Transverse colon (tissue), 4 donors: ENCODE measurements at places on chromosomes 13 and 19.

- no peak overlapping the region for H3K4me3 ChIP-seq
- DNase-seq = no peak
- no peaks in the 10 kb centered on the region for H3K4me1 ChIP-seq
- H3K27me3 ChIP-seq = no peaks in the 10 kb centered on the region
These were observed 12.6 kb upstream of the METTL21C start for GRCh38 chr13:102707467-102707866.

DNA sequence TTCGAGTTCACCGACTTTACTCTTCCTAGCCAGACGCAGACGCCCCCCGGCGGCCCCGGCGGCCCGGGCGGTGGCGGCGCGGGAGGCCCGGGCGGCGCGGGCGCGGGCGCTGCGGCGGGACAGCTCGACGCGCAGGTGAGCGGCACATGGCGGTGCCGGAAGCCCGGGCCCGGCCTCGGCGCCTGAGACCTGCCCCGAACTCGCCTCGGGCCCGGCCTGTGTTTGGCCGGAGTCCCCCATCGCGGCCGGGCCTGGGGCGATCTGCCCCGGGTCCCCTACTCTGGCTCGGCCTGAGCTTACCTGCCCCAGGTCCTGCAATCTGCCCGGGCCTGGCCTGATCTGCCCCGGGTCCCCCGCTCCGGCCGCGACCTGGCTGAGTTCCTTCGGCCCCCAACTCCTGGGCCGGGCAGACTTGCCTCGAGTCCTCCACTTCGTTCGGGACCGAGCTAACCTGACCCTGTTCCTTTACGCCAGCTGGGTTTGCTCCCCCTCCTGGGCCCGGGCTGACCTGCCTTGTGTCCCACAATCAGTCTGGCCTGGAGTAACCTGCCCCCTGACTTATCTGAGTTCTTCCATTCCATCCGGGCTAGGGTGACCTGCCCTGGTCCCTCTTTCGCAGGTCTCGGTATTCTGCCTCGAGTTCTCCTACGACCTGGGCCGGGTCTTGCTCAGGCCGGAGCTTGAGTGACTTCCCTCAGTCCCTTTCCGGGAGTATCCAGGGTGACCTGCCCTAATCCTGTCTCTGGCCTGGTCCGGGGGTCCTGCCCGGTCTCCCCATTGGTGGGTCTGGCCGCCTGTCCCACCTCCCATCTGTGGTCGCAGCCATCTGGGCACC lies 764 bp downstream of the UPF1 start:
- peak overlapping the region; percentile 93 for H3K27ac ChIP-seq
- peaks cover 11% of the 10 kb centered on the region for H3K4me1 ChIP-seq
- peak; percentile 42 for DNase-seq
- H3K4me3 ChIP-seq = peak overlapping the region; percentile 94
- no peaks in the 10 kb centered on the region for H3K36me3 ChIP-seq

- H3K27ac ChIP-seq = no peak overlapping the region
- H3K36me3 ChIP-seq = no peaks in the 10 kb centered on the region
- H3K4me3 ChIP-seq = no peak overlapping the region
- no peak for DNase-seq
These were observed 68.7 kb downstream of the ACSBG2 start for GRCh38 chr19:6204212-6204611.

DNA sequence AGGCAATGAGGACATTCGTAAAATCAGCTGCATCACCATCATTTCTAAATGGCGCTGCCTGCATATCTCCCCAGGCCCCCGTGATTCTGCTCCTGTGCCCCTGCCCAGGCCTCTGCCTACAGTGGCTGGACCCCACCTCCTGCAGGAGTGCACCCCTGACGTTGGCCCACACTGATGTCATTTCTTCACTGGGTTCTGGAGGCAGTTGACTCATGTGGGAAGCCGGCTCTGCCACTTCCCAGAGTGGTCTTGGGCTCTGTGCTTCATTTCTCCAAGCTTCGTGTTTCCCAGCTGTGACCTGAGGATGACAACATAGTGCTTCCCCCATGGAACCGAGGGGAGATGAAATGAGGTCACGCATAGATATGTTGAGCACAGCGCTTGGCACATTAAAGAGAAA lies 19.9 kb downstream of the CCNE1 start:
- DNase-seq = no peak
- peaks cover 4% of the 10 kb centered on the region for H3K27me3 ChIP-seq
- H3K4me3 ChIP-seq = no peak overlapping the region
- no peaks in the 10 kb centered on the region for H3K4me1 ChIP-seq
- no peak overlapping the region for H3K27ac ChIP-seq

DNA sequence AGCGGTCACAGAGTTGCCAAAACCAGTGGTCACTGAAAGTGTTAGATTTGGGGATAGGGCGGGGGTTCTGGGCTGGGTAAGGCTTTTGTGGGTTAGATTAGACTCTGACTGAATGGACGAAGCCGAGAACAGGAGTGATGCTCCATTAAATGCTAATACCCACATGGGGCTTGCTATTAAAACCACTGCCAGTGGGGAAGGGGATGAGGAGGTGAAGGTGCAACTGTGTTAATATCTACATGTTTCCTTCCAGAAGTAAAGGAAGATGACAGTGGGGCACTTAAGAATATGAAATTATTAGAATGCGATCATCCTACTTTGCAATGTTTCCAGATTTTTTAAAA lies 573 bp upstream of the ZNF614 start:
- peak overlapping the region; percentile 89 for H3K27ac ChIP-seq
- DNase-seq = no peak
- no peaks in the 10 kb centered on the region for H3K27me3 ChIP-seq
- peaks cover 17% of the 10 kb centered on the region for H3K4me1 ChIP-seq

GRCh38 chr13:42486711-42487198 lies 87.2 kb upstream of the TNFSF11 start:
- H3K36me3 ChIP-seq = no peaks in the 10 kb centered on the region
- H3K4me3 ChIP-seq = no peak overlapping the region
- no peaks in the 10 kb centered on the region for H3K27me3 ChIP-seq
- DNase-seq = no peak
- H3K27ac ChIP-seq = no peak overlapping the region

DNA sequence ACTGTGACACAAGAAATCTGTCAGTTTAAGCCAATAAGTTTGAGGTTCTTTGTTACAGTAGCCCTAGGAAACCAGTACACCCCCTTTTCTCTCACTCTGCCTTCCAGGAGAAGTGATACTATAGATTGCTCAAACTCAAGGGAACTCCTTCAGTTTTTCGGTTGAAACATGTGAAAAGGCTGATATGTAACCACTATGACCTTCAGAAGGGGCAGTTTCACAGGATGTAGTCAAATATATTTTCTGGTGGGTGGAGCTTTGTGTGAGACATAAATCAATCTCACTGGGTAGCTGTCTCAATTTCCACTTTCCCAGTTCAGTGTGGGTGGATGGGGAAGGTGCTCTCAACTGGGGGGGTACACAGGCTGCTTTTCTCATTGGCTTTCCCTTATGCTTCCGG lies 41.7 kb downstream of the HTR2A start:
- H3K27ac ChIP-seq = no peak overlapping the region
- peaks cover 3% of the 10 kb centered on the region for H3K4me1 ChIP-seq
- DNase-seq = no peak
- H3K36me3 ChIP-seq = no peaks in the 10 kb centered on the region
- no peak overlapping the region for H3K4me3 ChIP-seq
- no peaks in the 10 kb centered on the region for H3K27me3 ChIP-seq

GRCh38 chr13:20140487-20140886 lies 20.4 kb downstream of the GJA3 start:
- peaks cover 91% of the 10 kb centered on the region for H3K27me3 ChIP-seq
- no peak overlapping the region for H3K27ac ChIP-seq
- H3K4me1 ChIP-seq = peaks cover 3% of the 10 kb centered on the region
- no peak overlapping the region for H3K4me3 ChIP-seq

DNA sequence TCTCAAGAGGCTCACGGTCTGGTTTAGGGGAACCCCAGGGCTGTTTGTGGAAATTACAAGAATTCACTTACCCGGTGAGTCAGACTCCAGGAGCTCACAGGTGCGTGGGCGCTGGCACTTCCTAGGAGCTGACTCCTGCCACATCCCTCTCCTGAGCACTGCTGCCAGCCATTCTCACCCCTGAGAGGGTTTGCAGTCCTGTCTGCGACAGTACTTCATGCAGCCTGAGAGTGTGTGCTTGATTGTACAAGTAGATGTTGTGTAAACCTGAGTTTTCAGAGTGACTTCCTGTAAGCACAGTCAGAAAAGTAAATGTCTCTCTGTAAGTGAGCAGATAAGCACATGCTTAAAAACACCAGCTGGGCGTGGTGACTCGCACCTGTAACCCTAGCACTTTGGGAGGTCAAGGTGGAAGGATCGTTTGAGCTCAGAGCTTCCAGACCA lies 8.1 kb downstream of the MRPL4 start:
- no peaks in the 10 kb centered on the region for H3K4me1 ChIP-seq
- no peak overlapping the region for H3K27ac ChIP-seq
- DNase-seq = no peak
- H3K4me3 ChIP-seq = no peak overlapping the region
- no peaks in the 10 kb centered on the region for H3K36me3 ChIP-seq
- H3K27me3 ChIP-seq = no peaks in the 10 kb centered on the region

DNA sequence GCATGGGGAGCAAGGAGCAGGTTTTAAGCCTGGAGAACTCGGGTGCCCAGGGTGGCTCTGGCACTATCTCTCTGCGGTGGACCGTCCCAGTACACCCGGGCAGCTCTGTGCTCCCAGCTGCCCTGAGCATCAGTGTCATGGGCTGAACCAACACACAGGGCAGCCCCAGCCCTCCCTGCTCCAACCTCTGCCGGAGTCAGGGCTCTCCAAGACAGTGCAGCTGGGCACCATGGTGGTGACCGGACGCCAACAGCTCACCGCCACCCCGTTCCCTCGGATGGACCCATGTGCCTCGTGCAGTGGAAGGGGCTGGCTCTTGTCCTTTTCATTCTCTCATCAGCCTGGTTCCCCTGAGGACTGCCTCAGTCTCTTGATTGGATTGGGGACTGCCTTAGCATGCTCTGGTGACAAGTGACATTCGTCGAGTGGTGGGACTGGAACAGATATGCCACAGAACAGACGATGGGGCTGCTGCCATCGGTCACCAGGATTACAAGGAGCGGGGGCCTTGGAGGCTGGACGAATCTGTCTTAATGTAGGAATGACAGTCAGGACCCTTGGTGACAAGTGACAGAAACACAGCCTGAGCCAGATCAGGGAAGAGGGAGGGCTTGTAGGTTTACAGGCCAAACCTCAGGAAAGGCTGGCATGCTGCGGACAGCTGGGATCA lies 25.7 kb upstream of the VSTM2B start:
- DNase-seq = no peak
- no peak overlapping the region for H3K27ac ChIP-seq
- no peaks in the 10 kb centered on the region for H3K36me3 ChIP-seq
- H3K4me3 ChIP-seq = no peak overlapping the region
- no peaks in the 10 kb centered on the region for H3K4me1 ChIP-seq

DNA sequence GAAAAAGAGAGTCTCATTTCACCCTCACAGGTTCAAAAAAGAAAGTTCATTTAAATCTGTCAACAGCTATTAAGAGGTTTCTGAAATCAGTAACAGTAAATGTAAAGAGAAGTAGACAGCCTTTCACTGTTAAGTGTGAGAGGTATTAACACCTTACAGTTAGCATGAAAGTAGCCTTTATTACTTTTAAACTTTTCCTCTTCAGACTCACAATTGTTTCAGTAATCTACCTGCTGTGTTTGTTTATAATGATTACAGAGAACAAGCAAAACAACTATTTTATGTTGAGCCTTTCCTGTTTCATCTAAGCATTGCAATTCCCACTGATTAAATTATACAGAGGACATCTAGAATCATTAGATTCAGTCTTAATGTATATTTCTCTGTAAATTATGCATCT lies 159.8 kb downstream of the PCDH9 start:
- no peak overlapping the region for H3K4me3 ChIP-seq
- no peaks in the 10 kb centered on the region for H3K4me1 ChIP-seq
- H3K36me3 ChIP-seq = no peaks in the 10 kb centered on the region
- DNase-seq = no peak
- no peak overlapping the region for H3K27ac ChIP-seq

DNA sequence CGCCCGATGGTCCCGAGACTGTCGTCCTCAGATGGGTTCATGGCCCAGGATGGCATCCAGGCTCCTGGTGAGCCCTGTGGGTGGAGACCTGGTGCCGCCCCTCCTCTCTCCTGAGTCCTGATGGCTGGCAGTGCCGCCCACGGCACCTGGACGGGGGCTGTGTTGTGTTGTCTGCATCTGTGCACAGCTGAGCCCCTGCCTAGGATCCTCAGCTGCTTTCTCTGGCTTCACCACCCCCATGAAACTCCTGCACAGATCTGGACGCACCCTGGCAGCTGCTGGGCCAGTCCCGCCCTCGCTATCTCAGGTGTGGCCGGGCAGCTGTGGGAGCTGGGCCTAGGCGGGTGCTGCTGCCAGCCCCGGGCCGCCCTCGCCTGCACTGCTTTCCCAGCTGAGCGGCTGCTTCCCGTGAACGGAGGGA lies 27.7 kb downstream of the MCF2L start:
- peak overlapping the region; percentile 60 for H3K27ac ChIP-seq
- peaks cover 8% of the 10 kb centered on the region for H3K27me3 ChIP-seq
- peaks cover 62% of the 10 kb centered on the region for H3K4me1 ChIP-seq

DNA sequence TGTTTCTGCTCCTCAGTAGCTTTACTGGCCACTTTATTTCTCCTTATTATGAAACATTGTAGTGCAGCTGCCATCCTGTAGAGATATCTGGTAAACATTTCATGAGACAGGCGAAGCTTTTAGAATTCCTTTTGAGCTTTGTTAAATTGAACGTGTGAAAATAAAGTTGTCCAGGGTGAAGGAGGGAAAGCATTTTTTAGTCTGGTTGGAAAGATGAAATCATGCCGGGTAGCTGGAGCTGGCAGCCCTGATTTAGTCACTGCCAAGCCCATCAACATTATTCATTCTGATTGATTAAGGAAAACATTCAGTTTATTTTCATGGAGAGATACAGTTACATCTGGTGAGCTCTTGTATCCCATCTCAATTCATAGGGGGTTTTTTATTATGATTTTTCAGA lies 326.2 kb upstream of the GPC6 start:
- H3K27me3 ChIP-seq = no peaks in the 10 kb centered on the region
- H3K4me1 ChIP-seq = no peaks in the 10 kb centered on the region
- no peak overlapping the region for H3K4me3 ChIP-seq
- no peak for DNase-seq
- H3K36me3 ChIP-seq = no peaks in the 10 kb centered on the region

GRCh38 chr13:43544631-43545030 lies 242.1 kb downstream of the ENOX1 start:
- H3K36me3 ChIP-seq = no peaks in the 10 kb centered on the region
- no peaks in the 10 kb centered on the region for H3K27me3 ChIP-seq
- H3K4me3 ChIP-seq = no peak overlapping the region
- H3K27ac ChIP-seq = peak overlapping the region; percentile 41
- no peaks in the 10 kb centered on the region for H3K4me1 ChIP-seq
- DNase-seq = no peak

GRCh38 chr19:54077334-54077733 lies 3.8 kb downstream of the TARM1 start:
- no peaks in the 10 kb centered on the region for H3K4me1 ChIP-seq
- no peak overlapping the region for H3K27ac ChIP-seq
- H3K36me3 ChIP-seq = no peaks in the 10 kb centered on the region
- H3K4me3 ChIP-seq = no peak overlapping the region
- no peaks in the 10 kb centered on the region for H3K27me3 ChIP-seq
- DNase-seq = no peak

- no peaks in the 10 kb centered on the region for H3K36me3 ChIP-seq
- no peak overlapping the region for H3K4me3 ChIP-seq
- H3K4me1 ChIP-seq = no peaks in the 10 kb centered on the region
- DNase-seq = no peak
These were observed 7.9 kb upstream of the GGACT start for GRCh38 chr13:100596516-100596915.

GRCh38 chr19:4738734-4739133 lies 15.1 kb upstream of the DPP9 start:
- no peaks in the 10 kb centered on the region for H3K4me1 ChIP-seq
- no peak for DNase-seq
- H3K4me3 ChIP-seq = no peak overlapping the region

- no peaks in the 10 kb centered on the region for H3K36me3 ChIP-seq
- DNase-seq = no peak
- no peak overlapping the region for H3K27ac ChIP-seq
- H3K4me3 ChIP-seq = no peak overlapping the region
These were observed 1036.5 kb downstream of the SLITRK5 start for GRCh38 chr13:88707646-88708045.
